Stimulated activated memory B cell treated with anti-CD40 and anti-IgM and Interleukin-4, amounts not matched to agents 10 μg/mL and 1 μg/mL and 100 μg/mL, for 72 hours (primary cell): ENCODE measurements at places on chromosomes 12 and 14.

DNA sequence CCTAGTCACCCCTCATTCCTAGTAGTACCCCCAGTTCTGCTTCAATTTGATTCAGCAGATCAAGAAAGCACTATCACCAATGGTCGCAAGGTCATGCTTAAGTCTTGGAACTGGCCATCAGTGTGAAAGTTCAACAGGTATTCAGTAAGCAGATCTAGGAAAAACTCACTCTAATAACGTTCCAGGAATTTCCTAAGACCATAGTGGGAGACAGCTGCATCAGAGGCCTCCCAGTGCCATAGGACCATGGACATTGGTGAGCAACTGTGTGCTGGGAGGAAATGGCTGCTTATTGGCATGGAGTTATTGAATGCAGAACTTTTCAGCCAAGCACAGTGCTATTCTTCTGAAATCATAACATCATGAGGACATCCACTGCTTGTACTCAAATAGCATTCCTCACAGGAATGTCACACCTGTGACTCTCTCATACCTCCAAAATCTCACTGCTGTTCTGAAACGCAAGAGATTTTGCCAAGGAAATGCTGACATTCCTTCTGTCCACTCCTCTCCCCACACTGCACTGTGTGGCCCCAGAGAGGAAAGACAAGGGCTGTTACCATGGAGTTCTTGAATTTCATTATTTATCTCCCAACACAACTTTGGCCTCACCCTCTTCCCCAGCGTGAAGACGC lies 30.9 kb upstream of the MDM2 start:
- ATAC-seq: no peak

DNA sequence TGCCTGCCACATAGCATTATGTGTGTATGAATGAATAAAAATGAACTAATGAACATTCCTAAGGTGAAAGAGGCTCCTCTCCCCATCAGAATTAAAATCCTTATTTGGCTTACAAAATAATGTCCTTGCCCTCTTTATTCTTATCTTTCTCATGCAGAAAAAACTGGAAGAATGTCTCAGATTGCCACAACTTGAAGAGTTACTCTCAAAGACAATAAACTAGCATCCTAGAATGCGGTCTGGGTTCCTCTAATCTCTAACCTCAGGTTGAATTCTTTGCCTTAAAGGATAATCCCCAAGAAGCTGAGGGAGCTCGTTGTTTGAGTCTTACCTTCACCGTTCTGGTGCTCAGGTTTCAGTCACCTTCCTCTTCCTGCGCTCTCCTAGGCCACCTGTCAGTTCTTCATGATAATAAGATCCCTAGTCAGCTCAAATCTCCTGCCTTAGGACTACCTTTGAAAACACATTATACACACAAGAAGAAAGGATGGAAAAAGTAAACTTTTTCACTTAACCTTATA lies 147.1 kb downstream of the PHLDA1 start:
- ATAC-seq: no peak

GRCh38 chr12:121102307-121102706 lies 30.4 kb upstream of the P2RX7 start:
- ATAC-seq: no peak

GRCh38 chr14:57933349-57933748 lies 67.5 kb upstream of the SLC35F4 start:
- no peak for ATAC-seq

GRCh38 chr12:101594700-101595099 lies at the start of gene MYBPC1:
TSS of gene MYBPC1 (plus strand) at chr12:101594971. CDS start at chr12:101595071, 100 bp downstream.
- no peak for ATAC-seq

DNA sequence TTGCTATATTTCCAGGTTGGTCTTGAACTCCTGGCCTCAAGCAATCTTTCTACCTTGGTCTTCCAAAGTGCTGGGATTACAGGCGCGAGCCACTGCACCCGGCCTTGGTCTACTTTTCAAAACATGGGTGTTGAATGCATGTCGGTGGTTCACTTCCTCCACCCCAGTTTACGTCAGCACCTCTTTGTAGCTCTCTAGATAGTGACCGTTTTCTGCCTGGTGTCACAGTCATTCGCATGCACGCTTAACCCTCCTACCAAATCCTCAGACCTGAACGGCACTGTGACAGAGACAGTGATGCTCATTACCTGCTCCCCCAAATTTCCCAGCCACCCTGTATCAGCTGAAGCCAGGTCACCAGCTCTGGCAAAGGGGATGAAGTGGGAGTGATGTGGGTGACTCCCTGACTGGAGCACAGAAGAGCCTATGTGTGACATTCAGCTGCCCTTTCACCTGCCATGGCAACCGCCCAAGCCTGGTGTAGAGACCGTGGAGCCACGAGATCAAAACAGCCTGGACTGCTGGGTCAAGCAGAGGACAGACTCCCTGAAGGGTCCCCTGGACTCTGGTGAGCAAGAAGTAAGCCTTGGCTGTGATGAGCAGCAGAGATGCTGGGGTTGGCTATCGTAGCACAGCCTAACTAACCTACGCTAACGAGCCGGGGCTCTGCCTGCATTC lies 66.2 kb upstream of the GPR68 start:
- no peak for ATAC-seq

GRCh38 chr12:78820946-78821345 lies 43.6 kb upstream of the SYT1 start:
- no peak for ATAC-seq
